ENCODE measurements at places on chromosomes 11 and 22. TPM values are rescaled to one million over a fixed set of nuclear protein-coding genes. Genes with fewer than 3 reads are reported as not detected.

DNA sequence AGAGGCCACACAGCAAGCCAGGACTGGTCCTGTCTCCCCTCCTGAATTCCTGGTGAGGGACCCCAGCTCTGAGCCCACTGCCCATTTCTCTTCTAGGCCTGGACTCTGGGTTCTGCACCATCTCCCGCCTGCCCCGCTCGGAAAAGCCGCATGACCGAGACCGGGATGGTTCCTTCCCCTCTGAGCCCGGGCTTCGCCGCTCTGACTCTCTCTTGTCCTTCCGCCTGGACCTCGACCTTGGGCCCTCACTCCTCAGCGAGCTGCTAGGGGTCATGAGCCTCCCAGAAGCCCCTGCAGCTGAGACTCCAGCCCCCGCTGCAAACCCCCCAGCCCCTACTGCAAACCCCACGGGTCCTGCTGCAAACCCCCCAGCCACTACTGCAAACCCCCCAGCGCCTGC, 7.7 kb downstream of the CDC42EP1 start:
- no peak overlapping the region for H3K27ac ChIP-seq
- peaks cover 8% of the 10 kb centered on the region for H3K36me3 ChIP-seq
- H3K4me3 ChIP-seq = no peak overlapping the region
- no peaks in the 10 kb centered on the region for H3K27me3 ChIP-seq
- no peak for DNase-seq

DNA sequence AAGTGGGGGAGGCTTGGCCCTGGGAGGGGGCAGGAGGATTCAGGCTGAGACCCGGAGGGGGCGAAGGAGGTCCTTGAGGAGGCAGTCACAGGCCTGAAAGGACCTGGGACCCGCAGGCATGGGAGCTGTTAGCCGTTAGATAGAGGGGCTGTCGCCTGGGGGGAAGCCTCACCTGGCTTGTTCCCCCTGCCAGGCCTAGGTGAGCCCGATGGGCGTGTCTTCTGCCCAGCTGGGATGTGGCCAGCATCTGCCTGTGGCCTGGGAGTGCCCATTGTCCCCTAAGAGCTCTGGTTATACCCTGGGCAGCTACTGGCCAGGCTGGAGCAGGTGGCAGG, 1.8 kb upstream of the DUSP8 start:
- no peak overlapping the region for H3K27ac ChIP-seq
- peak overlapping the region; percentile 67 for H3K4me3 ChIP-seq
- no peaks in the 10 kb centered on the region for H3K36me3 ChIP-seq
- peaks cover 16% of the 10 kb centered on the region for H3K27me3 ChIP-seq

DNA sequence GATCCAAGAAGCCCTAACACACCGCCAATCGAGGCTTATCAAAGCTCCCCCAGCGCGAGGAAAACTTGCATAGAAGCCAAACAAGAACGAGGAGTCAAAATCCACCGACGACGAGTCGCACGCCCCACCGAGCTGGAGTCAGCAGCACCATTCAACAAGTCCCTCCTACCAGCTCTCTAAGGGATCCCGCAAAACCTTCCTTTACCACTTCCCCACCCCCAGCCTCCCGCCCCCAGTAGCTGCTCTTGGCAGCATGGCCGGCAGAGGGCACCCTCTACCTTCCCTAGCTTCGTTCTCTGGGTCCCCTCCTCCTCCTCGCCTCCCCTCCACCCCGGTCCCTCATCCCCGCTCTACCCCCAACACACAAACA, 1.4 kb downstream of the BDNF start:
- H3K4me3 ChIP-seq = peak overlapping the region; percentile 79
- H3K4me1 ChIP-seq = peaks cover 31% of the 10 kb centered on the region
- peak; percentile 88 for DNase-seq
- H3K27me3 ChIP-seq = no peaks in the 10 kb centered on the region

- H3K4me3 ChIP-seq = no peak overlapping the region
- no peaks in the 10 kb centered on the region for H3K36me3 ChIP-seq
- no peak for DNase-seq
- peaks cover 71% of the 10 kb centered on the region for H3K4me1 ChIP-seq
Observed at GRCh38 chr11:73196576-73196975, 21.5 kb upstream of the P2RY2 start.

GRCh38 chr11:20089367-20089766, 70.9 kb downstream of the DBX1 start:
- H3K4me1 ChIP-seq = no peaks in the 10 kb centered on the region
- H3K4me3 ChIP-seq = no peak overlapping the region
- no peak for DNase-seq
- no peak overlapping the region for H3K27ac ChIP-seq
- no peaks in the 10 kb centered on the region for H3K27me3 ChIP-seq
- H3K36me3 ChIP-seq = peaks cover 4% of the 10 kb centered on the region

DNA sequence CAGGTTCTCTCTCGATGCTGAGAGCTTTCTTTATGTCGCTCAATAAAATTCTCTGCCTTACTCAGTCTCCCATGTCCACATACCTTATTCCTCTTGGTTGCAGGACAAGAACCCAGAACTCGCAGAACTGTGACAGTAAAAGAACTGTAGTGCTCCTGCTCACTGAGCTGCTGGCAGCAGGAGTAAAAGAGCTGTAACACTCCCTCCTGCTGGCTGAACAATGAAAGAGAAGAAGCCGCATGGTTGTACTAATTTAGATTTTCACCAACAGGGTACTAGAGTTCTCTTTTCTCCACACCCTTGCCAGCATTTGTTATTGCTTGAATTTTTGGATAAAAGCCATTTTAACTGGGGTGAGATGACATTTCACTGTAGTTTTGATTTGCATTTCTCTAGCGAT, 433.2 kb downstream of the GUCY1A2 start:
- H3K27ac ChIP-seq = no peak overlapping the region
- no peak overlapping the region for H3K4me3 ChIP-seq
- DNase-seq = peak; percentile 77
- H3K36me3 ChIP-seq = no peaks in the 10 kb centered on the region
- H3K4me1 ChIP-seq = no peaks in the 10 kb centered on the region

DNA sequence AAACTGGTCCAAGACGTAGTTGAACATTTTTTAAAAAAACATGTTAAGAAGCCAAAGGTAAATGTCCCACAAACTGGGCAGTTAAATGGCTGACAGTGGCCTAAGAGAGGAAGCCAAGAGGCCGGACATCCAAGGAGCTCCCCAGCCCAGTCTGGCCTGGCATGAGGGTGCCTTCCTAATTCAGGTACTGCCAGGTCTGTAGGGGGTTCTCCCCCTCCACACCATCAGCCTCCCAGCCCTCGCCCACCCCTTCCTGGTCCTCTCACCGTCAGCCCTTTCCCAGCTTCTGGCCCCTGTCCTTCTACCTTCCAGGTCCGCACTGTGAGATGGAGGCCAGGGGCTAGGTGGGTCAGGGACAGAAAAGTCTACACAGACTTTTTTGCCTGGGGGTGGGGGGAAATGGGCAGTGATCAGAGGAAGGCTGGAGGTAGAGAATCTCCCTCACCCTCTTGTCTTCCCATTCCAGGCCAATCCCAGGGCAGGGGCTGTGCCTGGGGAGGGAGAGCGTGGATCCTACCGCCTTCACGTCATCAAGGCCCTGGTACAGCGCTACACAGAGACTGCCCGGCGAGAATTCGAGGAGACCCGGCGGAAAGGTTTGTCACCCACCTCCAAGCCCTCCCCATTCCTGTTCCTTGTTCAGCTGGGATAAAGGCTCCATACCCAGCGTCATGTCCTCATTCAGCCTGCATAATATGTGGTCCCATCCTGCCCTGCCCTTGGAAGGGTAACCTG, 6.0 kb downstream of the ART5 start:
- H3K36me3 ChIP-seq = no peaks in the 10 kb centered on the region
- no peak overlapping the region for H3K4me3 ChIP-seq
- no peaks in the 10 kb centered on the region for H3K4me1 ChIP-seq
- no peak for DNase-seq

Gene DEFB131B
- not detected for total RNA-seq

Gene DEPDC7
- total RNA-seq = not detected
